Ammon's horn (tissue), 1 donor: ENCODE measurements at places on chromosomes 2 and 18.

- DNase-seq: no peak
These were observed 8.9 kb downstream of the ZAP70 start for GRCh38 chr2:97722227-97722626.

DNA sequence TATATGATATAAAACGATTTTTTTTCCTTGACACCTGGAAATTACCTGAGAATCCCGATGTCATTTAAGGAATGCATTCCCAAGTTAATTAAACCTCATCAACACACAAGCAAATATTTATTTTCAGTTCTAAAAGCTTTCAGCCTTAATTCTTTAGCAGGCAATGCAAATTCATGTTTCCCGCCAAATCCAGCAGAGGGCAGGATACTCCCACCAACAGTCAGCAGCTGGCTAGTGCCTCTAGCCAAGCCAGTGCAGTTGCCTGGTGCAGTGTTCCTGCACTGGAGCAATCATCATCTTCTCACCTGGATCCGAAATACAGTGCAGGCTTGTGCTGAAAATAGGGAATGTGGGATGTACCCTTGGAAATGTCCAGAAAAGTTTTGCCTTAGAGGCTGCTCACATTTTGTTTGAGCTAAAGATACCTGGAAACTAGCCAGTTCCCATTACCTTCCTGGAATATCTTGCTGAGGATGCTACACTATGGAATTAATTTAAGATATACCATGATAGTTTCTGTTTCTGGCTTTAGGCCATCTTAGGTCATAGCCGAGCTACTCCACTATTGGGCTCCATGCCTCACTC is 48.4 kb upstream of the CYTIP start:
- DNase-seq: peak; percentile 84

DNA sequence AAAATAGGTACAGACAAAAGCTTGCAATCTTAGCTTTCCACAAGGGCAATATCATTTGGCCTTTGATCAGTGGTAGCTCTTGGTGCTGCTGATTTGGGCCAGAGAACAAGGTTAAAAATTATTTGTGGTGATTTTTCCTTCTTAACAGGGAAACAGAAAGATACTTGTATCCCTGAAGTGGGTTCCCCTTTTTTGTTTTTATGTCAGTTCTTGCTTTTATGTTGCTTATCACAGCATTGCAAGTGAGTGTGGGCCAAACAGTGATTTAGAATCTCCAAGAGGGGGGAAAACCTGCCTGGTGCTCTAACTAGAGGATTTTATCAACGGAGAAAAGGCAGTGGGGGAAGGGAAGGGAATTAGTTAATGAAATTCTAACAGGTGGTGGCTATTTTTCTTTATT is 197.6 kb upstream of the SP5 start:
- DNase-seq: no peak

GRCh38 chr18:44626807-44627206 is 53.9 kb upstream of the SETBP1 start:
- DNase-seq: no peak

- no peak for DNase-seq
These were observed 136.7 kb downstream of the ACKR3 start for GRCh38 chr2:236706288-236706687.

- DNase-seq: no peak
These were observed 44.4 kb downstream of the SCRN3 start for GRCh38 chr2:174439950-174440349.

- no peak for DNase-seq
These were observed 869 bp downstream of the USP40 start for GRCh38 chr2:233565685-233566140.

DNA sequence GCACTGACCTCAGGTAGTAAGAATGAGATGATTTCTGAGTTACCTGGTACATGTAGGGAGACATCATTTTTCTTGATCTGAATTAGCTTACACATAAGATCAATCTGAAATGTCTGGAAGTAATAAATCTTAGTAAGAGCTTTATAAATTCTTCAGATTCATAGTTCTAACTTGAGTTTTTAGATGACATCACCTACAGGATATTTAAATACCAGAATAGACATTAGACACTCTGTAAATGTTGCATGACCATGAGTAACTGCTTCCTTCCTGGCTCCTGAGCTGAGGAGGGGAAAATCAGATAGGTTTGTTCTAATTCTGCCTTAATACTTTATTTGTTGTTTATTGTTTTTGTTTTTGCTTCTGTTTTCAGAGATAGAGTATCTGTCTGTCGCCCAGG is 181.8 kb downstream of the PHLPP1 start:
- DNase-seq: no peak

- DNase-seq: peak; percentile 34
These were observed 32.4 kb upstream of the ATL2 start for GRCh38 chr2:38409156-38410102.

GRCh38 chr18:79283929-79284328 is 111.8 kb upstream of the NFATC1 start:
- no peak for DNase-seq

DNA sequence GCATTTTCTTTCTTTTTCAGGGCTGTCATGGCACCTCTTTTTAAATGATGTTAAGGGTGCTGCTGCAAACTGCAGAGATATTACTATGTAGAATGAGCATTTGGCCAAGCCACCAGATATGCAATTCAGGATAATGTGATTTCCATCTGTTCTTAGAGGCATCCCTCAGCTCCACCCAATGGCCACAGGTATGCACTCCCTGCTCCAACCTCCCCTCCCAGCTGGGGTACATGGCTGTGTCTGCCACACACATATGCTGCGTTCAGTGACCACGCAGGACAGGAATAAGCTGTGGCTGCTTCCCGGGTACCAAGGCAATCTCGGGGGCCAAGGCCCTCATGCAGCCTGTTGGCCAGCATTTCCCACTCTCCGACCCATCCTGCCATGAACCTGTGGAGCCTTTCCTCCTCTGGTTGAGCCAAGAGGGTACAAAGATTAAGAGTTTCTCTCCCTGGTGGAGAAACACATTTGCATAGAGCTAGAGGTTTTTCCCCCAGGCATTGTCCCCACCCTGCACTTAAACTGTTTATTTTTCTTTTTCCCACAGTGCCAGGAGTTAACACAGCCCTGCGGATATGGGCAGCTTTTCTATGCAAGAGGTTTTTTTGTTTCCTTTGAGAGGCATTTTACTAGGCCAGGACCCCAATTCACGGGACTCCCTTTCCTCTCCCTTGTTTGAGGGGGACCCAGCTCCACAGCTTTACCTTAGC is 147.0 kb downstream of the GCA start:
- no peak for DNase-seq

- DNase-seq: no peak
These were observed 5.3 kb upstream of the ARHGAP15 start for GRCh38 chr2:143123911-143124310.

DNA sequence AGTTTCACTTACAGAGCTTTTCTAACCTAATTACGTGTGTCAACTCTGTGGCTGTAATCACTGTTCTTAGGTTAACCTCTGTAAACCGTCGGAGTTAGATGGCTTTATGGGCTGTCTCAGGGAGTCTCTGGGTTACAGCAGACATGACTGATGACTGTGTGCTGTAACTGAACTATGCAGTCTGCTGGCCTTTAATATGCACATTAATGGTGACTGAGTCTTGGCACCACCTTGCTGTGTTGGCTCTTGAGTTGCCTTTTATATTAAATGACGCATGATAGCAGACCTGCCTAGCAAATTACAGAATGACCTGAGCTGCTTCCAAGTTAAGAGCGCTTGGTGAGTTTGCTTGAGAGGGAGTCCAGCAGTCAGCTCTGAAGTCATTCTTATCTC is 90.1 kb downstream of the ACKR3 start:
- no peak for DNase-seq

DNA sequence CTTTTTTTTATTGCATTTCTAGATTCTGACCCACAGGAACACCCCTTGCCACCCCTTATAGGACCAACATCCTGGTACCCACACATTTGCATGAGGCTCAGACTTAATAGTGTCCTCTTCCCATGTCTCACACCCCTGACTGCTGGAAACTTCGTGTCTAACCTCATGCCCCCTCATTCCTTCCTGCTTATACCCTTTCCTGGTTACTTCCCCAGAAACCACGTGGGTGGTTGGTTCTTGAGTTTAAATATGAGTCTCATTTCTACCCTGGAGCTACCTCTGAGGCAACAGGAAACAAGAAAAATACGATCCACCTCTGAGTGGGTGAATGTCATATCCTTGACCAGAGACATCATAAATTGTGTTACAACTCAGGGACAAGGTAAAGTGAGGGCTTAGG is 1.6 kb downstream of the TNP1 start:
- no peak for DNase-seq

GRCh38 chr18:47831351-47831750 is 99.1 kb downstream of the SMAD2 start:
- no peak for DNase-seq

- no peak for DNase-seq
These were observed 395.2 kb downstream of the MTX2 start for GRCh38 chr2:176664478-176664877.

DNA sequence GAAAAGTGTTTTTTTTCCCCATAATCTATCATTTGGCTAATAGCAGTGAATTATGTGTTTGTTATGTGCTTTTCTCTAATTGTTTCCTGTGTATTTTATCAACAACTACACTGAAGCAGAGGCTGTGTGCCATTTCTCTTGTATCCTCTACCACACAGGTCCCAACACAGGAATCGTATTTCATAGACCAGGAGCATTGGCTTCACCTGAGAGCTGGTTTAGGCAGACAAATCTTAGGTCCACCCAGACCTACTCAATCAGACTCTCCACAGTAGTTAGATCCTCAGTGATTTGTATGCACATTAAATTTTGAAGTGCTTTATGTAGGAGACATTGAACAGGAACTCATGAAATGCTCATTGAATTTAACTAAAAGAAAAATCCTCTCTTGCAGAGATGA is 109.2 kb downstream of the FSHR start:
- no peak for DNase-seq

- DNase-seq: peak; percentile 68
These were observed 50.7 kb downstream of the RNF152 start for GRCh38 chr18:61842146-61842545.

GRCh38 chr18:55128437-55128836 is 169.2 kb upstream of the CCDC68 start:
- DNase-seq: peak; percentile 8

GRCh38 chr18:2846636-2847316 is at the start of gene EMILIN2:
EMILIN2 (plus strand) TSS chr18:2847006; CDS start chr18:2847189, 183 bp downstream.
- DNase-seq: no peak

DNA sequence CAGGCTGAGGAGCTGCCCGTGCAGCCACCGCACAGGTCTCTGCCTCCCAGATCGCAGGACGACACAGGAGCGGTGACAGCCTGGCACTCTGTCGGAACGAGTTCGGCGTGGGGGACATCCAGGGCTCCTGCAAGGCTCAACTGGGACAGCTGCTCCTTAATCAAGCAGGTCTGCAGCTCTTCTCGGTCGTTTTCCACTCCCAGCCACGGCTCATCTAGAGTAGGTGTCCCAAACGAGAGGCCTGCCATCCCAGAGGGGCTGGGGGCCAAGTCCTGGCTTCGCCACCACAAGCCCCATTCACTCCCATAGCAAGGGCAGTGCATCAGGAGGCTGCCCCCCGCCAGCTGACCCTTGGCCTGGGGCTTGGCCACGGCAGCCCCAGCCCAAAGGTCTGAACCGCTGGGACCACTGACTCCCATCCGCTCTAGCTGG is 22.5 kb downstream of the PASK start:
- no peak for DNase-seq

GRCh38 chr2:150679456-150680120 is 192.1 kb upstream of the RND3 start:
- no peak for DNase-seq

DNA sequence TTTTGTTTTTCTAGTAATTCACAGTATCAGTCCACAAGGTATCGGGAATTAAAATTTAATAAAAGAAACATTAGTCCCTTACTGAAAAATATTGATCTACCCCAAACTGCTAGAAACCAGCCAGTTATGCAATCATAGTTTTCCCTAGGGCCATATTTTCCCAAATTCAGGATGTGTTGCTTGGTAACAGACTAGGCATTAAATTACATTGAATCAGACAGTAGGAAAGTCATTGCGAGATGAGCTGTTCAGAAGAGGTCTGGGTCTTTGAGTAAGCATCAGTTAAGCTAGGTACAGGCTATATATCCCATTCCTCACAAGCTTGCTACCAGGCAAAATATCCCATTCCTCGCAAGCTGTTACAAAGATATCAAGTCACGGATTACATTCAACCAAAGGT is 123.0 kb upstream of the CCDC150 start:
- DNase-seq: no peak

- DNase-seq: no peak
These were observed 60.3 kb downstream of the RFTN2 start for GRCh38 chr2:197615016-197615652.

DNA sequence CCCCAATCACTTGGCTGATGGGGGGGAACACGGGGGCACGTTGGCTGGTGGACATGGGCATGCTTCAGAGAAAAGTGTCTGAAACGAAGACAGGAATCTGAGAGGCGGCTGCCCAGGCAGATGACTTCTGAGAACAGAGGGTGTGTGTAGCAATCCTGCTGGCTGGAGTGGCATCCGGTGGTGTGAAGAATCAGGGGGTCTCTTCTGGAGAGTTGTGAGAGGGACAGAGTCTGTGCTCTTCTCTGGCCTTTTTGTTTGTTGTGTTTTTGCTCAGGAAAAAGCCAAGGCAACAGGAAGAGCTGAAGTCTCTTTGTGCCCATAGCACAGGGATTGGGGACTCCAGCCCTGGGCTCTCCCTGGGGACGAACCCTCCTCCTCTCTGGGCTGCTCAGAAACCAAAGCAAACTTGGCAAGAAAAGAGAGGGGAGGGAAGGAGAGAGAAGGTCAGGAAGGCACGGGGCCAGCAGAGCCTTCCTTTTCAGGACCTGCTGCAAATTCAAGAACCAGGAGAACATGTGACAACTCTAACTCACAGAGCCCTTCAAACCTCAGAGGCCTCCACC is 97.0 kb upstream of the SMAD2 start:
- DNase-seq: peak; percentile 51

DNA sequence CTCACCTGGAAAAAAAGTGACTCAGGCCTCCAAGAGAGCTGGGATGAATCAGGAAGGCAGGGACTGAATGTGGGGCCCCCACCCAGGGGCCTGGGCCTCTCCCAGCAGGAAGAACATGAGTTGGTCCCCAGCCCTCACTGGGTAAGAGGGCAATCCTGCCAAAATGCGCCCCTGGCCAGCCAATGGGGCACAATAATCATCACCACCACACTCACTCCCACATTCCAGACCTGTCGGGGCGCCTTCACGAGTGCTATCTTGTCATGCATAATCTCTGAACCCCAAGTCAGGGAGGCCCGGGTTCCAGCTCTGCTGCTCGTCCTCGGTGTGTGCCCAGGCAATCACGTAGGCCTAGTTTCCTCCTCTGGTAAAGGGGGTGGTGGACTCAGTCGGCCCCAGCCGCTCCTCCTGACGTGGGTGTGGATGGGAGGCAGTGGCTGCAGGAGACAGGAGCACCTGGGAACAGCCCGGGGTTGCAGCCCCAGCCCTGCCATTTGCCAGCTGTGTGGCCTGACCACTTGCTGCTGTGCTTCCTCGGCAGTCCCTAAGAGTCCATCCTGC is 115.1 kb downstream of the CYP26B1 start:
- DNase-seq: no peak

- no peak for DNase-seq
These were observed 61.2 kb upstream of the FZD5 start for GRCh38 chr2:207830778-207831438.

DNA sequence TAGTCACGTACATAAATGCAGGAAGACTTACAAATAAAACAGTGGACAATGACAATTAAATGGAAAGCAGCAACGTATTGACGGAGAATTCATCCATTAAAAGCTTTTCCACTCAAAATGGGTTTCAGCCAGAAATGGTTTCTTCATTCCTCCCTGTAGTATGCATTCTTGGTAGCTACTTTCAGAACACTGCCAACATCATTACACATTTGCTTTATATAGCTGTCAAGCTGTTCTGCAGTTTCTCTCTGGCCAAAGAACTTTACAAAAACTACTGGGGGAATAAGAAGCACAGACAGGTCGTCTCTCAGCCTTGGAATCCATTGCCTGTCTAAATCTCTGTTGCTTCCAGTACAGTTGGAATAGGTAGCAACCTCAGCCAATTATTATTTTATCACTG is 84.1 kb upstream of the NCKAP5 start:
- no peak for DNase-seq
